ENCODE measurements at places on chromosomes 7 and 10.
A peak's percentile ranks its signal among the peaks of the same experiment; 100 is the strongest.

DNA sequence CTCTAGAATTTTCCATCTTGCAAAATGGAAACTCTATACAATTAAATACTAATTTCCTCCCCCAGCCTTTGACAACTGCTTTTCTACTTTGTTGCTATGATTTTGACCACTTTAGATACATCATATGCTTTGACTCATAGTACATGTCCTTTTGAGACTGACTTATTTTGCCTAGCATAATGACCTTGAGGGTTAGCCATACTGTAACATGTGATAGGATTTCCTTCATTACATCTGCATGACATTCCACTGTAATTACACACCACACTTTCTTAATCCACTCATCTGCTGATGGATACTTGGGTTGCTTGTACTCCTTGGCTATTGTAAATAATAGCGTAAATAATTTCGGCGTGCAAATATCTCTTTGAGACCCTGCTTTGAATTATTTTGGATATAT is 127.7 kb downstream of the JAZF1 start:
- no peak for DNase-seq

GRCh38 chr7:47669901-47670384 is 88.0 kb upstream of the TNS3 start:
- no peak for DNase-seq

DNA sequence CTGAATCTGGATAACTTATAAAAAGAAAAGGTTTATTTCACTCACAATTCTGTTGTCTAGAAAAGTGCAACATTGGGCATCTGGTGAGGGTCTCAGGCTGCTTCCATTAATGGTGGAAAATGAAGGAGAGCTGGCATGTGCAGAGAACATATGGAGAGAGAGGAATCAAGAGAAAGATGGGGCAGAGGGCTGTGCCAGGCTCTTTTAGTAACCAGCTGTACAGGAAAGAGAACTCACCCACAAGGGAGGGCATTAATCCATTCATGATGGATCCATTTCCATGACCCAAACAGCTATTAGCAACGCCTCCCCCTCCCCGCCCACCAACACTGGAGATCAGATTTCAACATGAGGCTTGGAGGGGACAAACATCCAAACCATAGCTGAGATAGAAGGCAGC is 61.7 kb upstream of the LYZL1 start:
- no peak for DNase-seq

GRCh38 chr10:124349231-124349995 is 69.3 kb downstream of the OAT start:
- DNase-seq = no peak

DNA sequence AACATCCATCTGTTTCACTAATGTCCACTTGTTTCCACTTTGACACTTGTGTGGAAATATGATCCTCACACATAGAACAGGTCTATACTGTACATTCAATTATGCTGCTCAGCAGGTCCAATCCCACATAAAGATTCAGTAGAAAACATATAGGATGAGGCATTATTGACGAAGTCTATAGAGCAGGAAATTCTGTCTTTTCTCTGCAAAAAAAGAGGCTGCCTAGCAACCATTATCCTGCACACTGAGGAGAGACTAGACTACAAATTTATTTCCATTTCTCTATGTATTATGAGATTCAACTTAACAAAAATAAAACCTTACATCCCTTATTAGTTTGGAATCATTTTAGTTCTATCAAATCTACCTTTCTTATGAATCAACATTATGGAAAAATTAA is 204.6 kb upstream of the POM121L12 start:
- DNase-seq = no peak

DNA sequence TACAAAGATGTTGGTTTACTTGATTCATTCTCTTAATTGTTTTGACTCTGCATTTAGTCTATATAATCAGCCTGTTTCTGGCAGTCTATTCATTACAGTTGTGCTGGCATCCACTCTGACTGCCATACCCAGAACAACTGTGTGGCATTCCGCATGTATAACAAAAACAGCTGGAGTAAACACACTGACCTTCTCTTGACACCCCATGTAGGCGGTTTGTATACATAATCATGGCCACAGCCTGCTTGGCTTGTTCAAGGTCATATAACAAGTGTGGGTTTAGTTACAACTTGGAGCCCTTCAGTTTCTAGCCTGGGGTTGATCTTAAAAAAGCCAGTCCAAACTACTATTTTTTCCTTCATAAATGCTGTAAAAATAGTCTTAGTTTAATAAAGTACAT is 70.9 kb downstream of the MBL2 start:
- no peak for DNase-seq

- DNase-seq = no peak
Measured at GRCh38 chr7:146401939-146402338, 285.3 kb downstream of the CNTNAP2 start.

DNA sequence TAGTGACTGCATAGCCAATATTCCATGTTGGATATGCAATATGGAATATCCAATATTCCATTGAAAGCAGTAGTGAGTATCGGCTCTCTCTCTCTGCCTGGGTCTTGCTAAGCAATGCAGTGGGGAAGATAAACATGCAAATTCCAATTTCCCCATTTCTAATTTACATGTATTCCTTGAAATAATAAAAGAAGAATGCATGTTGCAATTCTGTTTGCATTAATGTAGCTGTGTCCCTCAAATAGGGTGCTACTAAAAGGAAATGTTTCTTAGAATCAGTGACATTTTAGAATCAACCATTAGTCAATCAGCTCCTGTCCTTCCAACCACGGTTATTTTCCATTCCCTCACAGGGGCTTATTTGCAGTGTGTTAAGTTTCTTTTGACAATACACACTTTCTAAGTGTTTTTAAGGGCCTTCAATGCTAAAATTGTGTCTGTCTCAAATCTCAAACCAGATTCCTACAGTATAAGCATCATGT is 46.7 kb downstream of the AFAP1L2 start:
- DNase-seq = no peak

- DNase-seq = no peak
Measured at GRCh38 chr10:122588381-122588780, 27.8 kb downstream of the DMBT1 start.

DNA sequence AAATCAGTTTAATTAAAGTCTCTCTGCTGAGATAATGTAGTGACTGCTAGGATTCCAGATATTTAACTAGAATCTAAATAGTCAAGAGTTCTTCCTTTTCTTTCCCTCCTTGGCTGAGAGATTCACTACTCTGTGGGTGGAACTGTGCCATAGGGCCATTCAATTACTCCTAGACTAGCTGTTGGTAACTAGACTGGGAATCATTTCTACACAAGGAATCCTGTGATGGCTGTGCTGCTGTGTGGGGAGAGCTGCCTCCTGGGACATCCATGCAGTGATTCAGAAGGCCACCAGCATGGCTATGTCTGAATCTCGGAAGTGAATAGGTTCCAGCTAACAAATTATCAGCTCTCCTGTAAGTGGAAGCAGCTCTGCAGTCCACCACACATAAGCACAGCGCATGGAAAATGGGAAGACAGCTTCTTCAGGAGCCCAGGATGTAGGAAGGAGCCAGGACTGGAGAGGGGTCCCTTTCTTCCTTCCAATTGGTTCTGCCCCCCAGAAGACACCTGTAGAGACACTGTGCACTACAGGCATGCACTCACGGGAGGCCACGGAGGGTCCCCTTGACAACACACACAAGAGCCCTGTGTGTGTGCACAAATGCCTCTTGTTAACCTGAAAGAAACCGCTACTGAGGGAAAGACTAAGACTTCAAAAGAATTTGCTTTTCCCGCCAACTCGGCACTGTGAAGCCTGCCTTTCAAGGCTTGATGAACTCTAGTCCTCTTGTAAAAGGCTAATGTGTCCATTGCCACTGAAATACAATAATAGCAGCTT is 66.5 kb downstream of the SCRN1 start:
- no peak for DNase-seq

DNA sequence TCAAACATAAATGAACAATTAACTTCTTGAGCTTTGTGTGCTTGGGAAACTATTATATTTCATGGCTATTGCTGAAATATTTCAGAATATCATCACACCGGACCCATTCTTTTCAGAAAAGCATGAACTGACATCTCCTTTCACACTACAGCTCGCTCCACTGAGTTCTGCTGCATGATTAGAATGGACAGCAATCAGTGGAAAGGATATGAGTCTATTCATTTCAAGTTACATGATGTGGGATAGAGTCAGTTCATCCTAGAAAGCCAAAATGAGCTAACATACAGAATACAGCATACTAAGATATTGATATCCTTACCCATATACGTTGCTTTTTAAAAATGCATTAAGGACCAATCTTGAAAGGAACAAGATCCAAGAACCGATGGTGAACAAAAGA is 1.1 kb upstream of the FAM53B start:
- no peak for DNase-seq

DNA sequence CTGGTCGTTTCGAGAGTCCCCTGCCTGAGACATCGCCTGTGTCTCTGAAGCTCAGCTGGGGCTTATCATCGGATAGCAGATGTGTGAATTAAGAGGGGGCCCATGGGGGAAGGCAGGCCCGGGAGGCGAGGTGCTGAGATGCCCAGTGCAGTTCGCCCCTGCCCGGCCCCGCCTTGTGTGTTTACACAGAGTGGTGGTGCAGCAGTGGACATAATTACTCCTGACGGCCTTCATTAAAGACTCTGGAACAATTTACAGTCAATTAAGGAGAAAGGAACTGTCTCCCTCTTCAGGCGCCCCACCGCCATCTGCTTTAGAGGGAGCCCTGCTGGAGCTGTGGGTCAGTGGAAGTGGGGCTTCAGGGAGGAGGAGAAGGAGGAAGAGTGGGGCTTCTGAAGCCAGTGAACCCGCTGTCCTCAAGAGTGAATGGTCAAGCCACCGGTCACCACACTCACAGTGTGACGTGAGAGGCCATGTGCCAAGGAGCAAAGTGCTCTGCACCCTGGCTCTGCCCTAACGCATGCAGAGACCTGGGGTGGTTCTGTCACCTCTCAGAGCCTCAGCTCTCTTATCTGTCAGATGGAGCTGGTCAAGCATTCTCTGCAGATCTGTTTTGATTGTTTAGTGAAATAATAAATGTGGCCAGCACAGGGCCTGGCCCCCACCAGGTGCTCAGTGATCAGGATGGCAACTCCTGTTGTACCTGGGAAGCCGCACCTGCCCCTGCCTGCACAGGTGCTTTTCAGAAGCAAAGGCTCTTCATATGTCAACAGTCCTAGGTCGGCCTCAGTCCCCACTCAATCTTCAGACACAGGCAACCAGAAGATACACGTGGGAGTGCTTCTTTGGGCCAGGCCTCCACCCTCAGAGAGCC is 65.6 kb downstream of the CDH23 start:
- DNase-seq = peak; percentile 23

GRCh38 chr7:51224811-51225595 is 91.6 kb downstream of the COBL start:
- DNase-seq = no peak

DNA sequence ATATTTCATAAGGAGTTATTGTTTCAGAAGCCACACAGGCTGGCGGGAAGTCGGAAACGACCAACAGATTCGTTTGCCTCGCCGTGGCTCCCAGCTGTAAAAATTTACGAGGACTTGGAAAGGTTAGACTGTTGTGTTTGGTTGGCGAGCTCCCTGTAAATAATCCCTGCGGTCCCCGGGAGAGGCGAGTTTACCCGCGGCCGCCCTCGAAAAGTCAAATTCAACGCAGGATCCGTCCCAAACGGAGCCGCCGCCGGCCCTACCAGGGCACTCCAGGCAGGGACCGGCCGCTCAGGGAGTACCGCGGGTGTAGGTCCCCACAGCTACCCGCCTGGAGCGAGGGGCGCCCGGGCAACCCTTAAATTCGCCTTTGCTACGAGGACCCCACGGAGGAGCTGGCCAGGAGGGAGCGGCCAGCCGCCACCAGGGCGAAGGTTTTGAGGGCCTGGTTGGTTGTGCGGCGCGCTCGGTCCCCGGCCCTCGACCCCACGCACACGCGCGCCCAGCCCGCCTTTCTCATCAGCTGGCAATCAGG is 726 bp upstream of the HOXA9 start:
- DNase-seq = no peak

GRCh38 chr7:106101726-106102125 is 10.4 kb downstream of the SYPL1 start:
- no peak for DNase-seq

GRCh38 chr10:43120116-43120928 is 17.9 kb upstream of the CSGALNACT2 start:
- DNase-seq = no peak

- DNase-seq = no peak
Measured at GRCh38 chr10:43691485-43691884, 42.8 kb upstream of the ZNF32 start.

GRCh38 chr7:14685167-14685566 is 217.4 kb downstream of the DGKB start:
- DNase-seq = no peak

GRCh38 chr7:68334216-68334615 is 1264.1 kb upstream of the AUTS2 start:
- DNase-seq = no peak

GRCh38 chr10:74177140-74177677 is 26.2 kb downstream of the ADK start:
- peak; percentile 53 for DNase-seq

DNA sequence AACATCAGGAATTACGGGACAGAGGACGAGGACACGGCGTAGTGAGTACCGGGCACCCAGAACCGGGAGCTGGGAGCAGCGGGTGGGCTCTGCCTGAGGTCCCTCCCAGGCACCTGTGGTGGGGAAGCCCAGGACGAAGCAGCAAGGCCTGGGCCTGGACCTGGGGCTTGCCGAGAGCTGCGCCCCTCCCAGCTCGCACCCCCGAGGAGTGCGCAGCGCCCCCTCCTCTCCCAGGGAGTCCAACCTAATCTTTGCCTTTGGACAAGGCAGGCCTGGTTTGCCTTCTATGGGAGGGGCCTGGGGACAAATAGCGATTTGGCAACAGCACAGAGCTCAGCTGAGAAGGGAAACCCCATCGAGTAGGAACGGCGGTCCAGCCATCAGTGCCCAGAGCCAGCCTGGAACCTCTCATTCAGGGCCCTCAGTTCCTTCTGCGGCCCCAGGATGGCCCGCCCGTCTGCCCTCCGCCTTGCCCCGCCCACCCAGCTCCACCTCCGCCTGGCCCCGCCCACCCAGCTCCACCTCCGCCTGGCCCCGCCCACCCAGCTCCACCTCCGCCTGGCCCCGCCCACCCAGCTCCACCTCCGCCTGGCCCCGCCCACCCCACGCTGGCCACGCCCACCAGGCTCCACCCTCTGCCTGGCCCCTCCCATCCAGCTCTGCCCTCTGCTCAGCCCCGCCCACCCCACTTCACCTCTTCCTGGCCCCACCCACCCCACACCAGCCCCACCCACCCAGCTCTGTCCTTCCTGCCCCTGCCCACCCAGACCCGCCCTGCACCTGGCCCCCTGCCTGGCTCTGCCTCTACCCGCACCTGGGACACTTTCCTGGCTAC is 32.5 kb upstream of the KNDC1 start:
- DNase-seq = no peak

GRCh38 chr7:67478066-67478465 is 481.4 kb downstream of the TYW1 start:
- no peak for DNase-seq

GRCh38 chr10:125333769-125334168 is 173.4 kb upstream of the CTBP2 start:
- no peak for DNase-seq
